Activated CD4-positive, alpha-beta T cell treated with anti-CD3 and anti-CD28 coated beads, Interleukin-2, amount 10 ng/mL, durations not matched to agents 7 days and 5 days (primary cell): ENCODE measurements at places on chromosomes 12 and 14. TPM values are rescaled to one million over a fixed set of nuclear protein-coding genes. Genes with fewer than 3 reads are reported as not detected.

GPR162 gene
- total RNA-seq: 0.29 TPM

SDSL gene
- 3.6 TPM for total RNA-seq

LRTM2 gene
- total RNA-seq: not detected

PGF gene
- 0.15 TPM for total RNA-seq

DNA sequence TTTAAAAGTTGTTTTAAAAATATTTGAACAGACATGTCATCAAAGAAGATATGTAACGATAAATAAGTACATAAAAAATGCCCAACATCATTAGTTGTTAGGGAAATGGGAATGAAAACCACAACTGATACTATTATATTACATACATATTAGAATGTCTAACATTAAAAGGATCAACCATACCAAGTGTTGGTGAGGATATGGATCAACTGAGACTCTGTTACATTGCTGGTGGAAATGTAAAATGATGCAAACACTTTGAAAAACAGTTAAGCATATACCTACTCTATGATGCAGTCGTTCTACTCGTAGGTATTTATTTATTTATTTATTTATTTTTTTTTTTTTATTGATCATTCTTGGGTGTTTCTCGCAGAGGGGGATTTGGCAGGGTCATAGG is 149.7 kb downstream of the BRMS1L start:
- no peaks in the 10 kb centered on the region for H3K36me3 ChIP-seq
- H3K4me1 ChIP-seq: no peaks in the 10 kb centered on the region
- DNase-seq: no peak

- peaks cover 4% of the 10 kb centered on the region for H3K27me3 ChIP-seq
- no peaks in the 10 kb centered on the region for H3K36me3 ChIP-seq
- no peak overlapping the region for H3K4me3 ChIP-seq
- no peak for DNase-seq
- no peaks in the 10 kb centered on the region for H3K4me1 ChIP-seq
These were observed 213.0 kb downstream of the MON2 start for GRCh38 chr12:62679608-62680007.

- peaks cover 2% of the 10 kb centered on the region for H3K4me1 ChIP-seq
- no peaks in the 10 kb centered on the region for H3K36me3 ChIP-seq
- DNase-seq: peak; percentile 60
- H3K4me3 ChIP-seq: no peak overlapping the region
These were observed 1304.9 kb downstream of the TMEM121 start for GRCh38 chr14:106831322-106831720.

DNA sequence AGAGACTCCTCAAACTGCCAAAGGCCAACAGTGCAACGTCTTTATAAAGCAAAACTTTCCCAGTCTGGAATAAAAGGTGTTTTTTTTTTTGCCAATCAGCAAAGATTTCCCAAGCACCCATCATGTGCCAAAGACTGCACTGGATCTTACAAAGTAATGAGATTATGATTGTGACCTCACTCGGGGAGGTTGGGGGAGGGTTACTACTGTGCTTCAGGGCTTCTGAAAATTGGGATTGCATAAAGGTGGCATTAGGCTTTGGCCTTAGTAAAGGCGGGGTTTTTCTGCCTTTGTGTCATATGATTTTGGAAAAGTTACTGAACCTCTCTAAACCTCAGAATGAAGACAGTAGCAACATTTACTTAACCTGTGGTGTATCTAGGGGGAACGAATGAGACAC is 233.8 kb downstream of the DACT1 start:
- peaks cover 2% of the 10 kb centered on the region for H3K27me3 ChIP-seq
- no peak overlapping the region for H3K27ac ChIP-seq
- no peak for DNase-seq
- no peaks in the 10 kb centered on the region for H3K36me3 ChIP-seq
- no peaks in the 10 kb centered on the region for H3K4me1 ChIP-seq

EML5 gene
- 2.6 TPM for total RNA-seq

- no peak overlapping the region for H3K4me3 ChIP-seq
- no peak overlapping the region for H3K27ac ChIP-seq
- DNase-seq: no peak
- peaks cover 38% of the 10 kb centered on the region for H3K27me3 ChIP-seq
- H3K4me1 ChIP-seq: no peaks in the 10 kb centered on the region
These were observed 4.5 kb upstream of the JPH4 start for GRCh38 chr14:23582906-23583760.

DNA sequence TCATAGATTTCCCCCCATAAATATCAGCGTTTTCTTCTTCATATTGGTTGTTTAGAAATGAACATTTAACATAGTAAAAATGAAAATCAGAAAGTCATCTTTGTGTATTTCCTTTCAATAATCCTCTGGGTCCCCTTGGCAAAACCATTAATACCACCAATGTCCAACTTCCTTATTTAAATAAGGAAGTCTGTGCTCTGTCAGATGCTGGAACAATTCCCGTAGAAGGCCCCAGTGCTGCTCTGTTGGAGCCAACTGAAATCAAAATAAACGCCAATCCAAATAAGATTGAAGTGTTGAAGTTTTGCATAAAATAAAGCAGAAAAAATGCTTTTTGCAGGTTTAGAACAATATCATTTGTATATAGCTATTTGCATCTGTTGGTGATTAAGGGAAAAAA is 93.1 kb downstream of the PPM1H start:
- no peak overlapping the region for H3K4me3 ChIP-seq
- no peak for DNase-seq
- no peak overlapping the region for H3K27ac ChIP-seq
- no peaks in the 10 kb centered on the region for H3K4me1 ChIP-seq

CERS5 gene
- 59.2 TPM for total RNA-seq

ZBTB42 gene
- total RNA-seq: 5.8 TPM

FOXA1 gene
- total RNA-seq: not detected

GRCh38 chr12:19428246-19428645 is 11.0 kb upstream of the AEBP2 start:
- H3K4me3 ChIP-seq: no peak overlapping the region
- peaks cover 36% of the 10 kb centered on the region for H3K4me1 ChIP-seq
- peaks cover 15% of the 10 kb centered on the region for H3K36me3 ChIP-seq

GRCh38 chr14:93317875-93318807 is 14.7 kb downstream of the BTBD7 start:
- no peaks in the 10 kb centered on the region for H3K27me3 ChIP-seq
- no peak overlapping the region for H3K4me3 ChIP-seq
- peaks cover 12% of the 10 kb centered on the region for H3K4me1 ChIP-seq
- no peak overlapping the region for H3K27ac ChIP-seq
- DNase-seq: no peak

DNA sequence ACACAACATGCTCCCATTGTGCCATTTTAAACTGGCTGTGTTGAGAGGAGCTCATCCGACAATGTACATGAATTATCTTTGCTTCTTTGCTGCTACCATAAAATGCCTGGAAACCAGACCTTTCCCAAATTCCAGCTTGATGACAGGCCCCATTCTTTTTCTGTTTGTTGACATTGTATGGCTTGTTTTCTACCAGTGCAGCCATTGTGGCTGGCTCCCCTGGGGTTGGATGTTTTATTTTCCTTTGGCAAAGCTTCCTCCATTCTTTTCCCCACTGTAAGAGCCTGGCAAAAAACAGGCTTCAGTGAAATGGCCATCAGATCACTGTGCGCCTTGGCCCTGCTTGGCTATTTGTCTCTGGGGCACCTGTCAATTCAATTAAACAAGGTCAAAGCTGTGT is 532.5 kb downstream of the VRK1 start:
- H3K4me3 ChIP-seq: no peak overlapping the region
- no peak overlapping the region for H3K27ac ChIP-seq

GRCh38 chr14:100429537-100429936 is 106.4 kb downstream of the SLC25A47 start:
- H3K36me3 ChIP-seq: no peaks in the 10 kb centered on the region
- peaks cover 17% of the 10 kb centered on the region for H3K4me1 ChIP-seq
- no peak overlapping the region for H3K4me3 ChIP-seq
- no peaks in the 10 kb centered on the region for H3K27me3 ChIP-seq

GRCh38 chr12:12483438-12483837 is 79.2 kb downstream of the DUSP16 start:
- H3K27ac ChIP-seq: peak overlapping the region; percentile 96
- no peaks in the 10 kb centered on the region for H3K27me3 ChIP-seq
- H3K4me1 ChIP-seq: peaks cover 66% of the 10 kb centered on the region
- DNase-seq: no peak
- H3K36me3 ChIP-seq: peaks cover 69% of the 10 kb centered on the region
